Glomerular endothelial cell (primary cell): ENCODE measurements at places on chromosomes 16 and 17. TPM values are rescaled to one million over a fixed set of nuclear protein-coding genes. Genes with fewer than 3 reads are reported as not detected.

GP1BA gene
- not detected in 2 replicates for total RNA-seq

TMEM88 gene
- 24.8 and 46.8 TPM in 2 replicates for total RNA-seq

KRT33B gene
- total RNA-seq: not detected in 2 replicates

HAS3 gene
- total RNA-seq: 0.70 and 6.2 TPM in 2 replicates

CLEC18C gene
- total RNA-seq: not detected in 2 replicates

ITGA2B gene
- 0.23 and 0.24 TPM in 2 replicates for total RNA-seq

EXOSC6 gene
- total RNA-seq: 21.6 and 28.8 TPM in 2 replicates

CALB2 gene
- total RNA-seq: not detected in 2 replicates

IGF2BP1 gene
- 15.6 and 21.9 TPM in 2 replicates for total RNA-seq

RHBDL1 gene
- 0.34 and 1.6 TPM in 2 replicates for total RNA-seq

SEZ6 gene
- total RNA-seq: not detected in 2 replicates

ASPA gene
- not detected in 2 replicates for total RNA-seq

TEKT1 gene
- not detected in 2 replicates for total RNA-seq

UTP4 gene
- 25.6 and 31.5 TPM in 2 replicates for total RNA-seq

TEDC2 gene
- 12.1 and 16.1 TPM in 2 replicates for total RNA-seq

KRT40 gene
- not detected in 2 replicates for total RNA-seq

CDH1 gene
- not detected in 2 replicates for total RNA-seq

HS3ST3B1 gene
- total RNA-seq: 7.0 and 9.4 TPM in 2 replicates

PABPN1L gene
- total RNA-seq: not detected in 2 replicates

IKZF3 gene
- total RNA-seq: not detected in 2 replicates

ACE gene
- 22.8 and 117 TPM in 2 replicates for total RNA-seq

RNF213 gene
- total RNA-seq: 124 and 209 TPM in 2 replicates

CCT6B gene
- 0.44 and 1.8 TPM in 2 replicates for total RNA-seq

NRN1L gene
- total RNA-seq: 0.76 and 1.3 TPM in 2 replicates

EFNB3 gene
- total RNA-seq: 0.87 and 2.1 TPM in 2 replicates

CCL2 gene
- total RNA-seq: 406 and 1,495 TPM in 2 replicates

KRTAP4-5 gene
- total RNA-seq: not detected in 2 replicates

EVI2B gene
- 1.2 and 1.6 TPM in 2 replicates for total RNA-seq

CACNG1 gene
- not detected in 2 replicates for total RNA-seq

GSE1 gene
- 19.9 and 30.5 TPM in 2 replicates for total RNA-seq

ZNF629 gene
- 12.1 and 17.5 TPM in 2 replicates for total RNA-seq

CCL3 gene
- not detected in 2 replicates for total RNA-seq

FAM171A2 gene
- total RNA-seq: 25.0 and 28.9 TPM in 2 replicates

WNT9B gene
- total RNA-seq: not detected in 2 replicates

CORO6 gene
- 2.7 and 13.0 TPM in 2 replicates for total RNA-seq

GSDMA gene
- total RNA-seq: not detected in 2 replicates

BEAN1 gene
- total RNA-seq: 0.35 and 3.1 TPM in 2 replicates

SNX20 gene
- total RNA-seq: 0.73 TPM in 1 of 2 replicates, not detected in the other

FGF11 gene
- total RNA-seq: 0.44 and 0.88 TPM in 2 replicates

CES3 gene
- 0.06 TPM in 1 of 2 replicates, not detected in the other for total RNA-seq

CES5A gene
- not detected in 2 replicates for total RNA-seq

NUBP2 gene
- total RNA-seq: 114 and 135 TPM in 2 replicates

ZNF205 gene
- total RNA-seq: 19.8 and 26.3 TPM in 2 replicates

EMP2 gene
- 6.0 and 6.9 TPM in 2 replicates for total RNA-seq

EPX gene
- not detected in 2 replicates for total RNA-seq

RNF157 gene
- total RNA-seq: 0.44 and 0.58 TPM in 2 replicates

SLC5A11 gene
- 0.29 TPM in 1 of 2 replicates, not detected in the other for total RNA-seq

PRR35 gene
- not detected in 2 replicates for total RNA-seq

ACAP1 gene
- total RNA-seq: 53.1 TPM in 1 of 2 replicates, not detected in the other

ITGAD gene
- total RNA-seq: not detected in 2 replicates

PLD6 gene
- total RNA-seq: 2.0 and 2.3 TPM in 2 replicates

NXPH3 gene
- 0.63 and 3.9 TPM in 2 replicates for total RNA-seq

C16orf74 gene
- 20.2 and 22.8 TPM in 2 replicates for total RNA-seq

UMOD gene
- not detected in 2 replicates for total RNA-seq
